ENCODE measurements at places on chromosomes 4 and X. TPM values are rescaled to one million over a fixed set of nuclear protein-coding genes. Genes with fewer than 3 reads are reported as not detected.

REELD1 gene
- polyA plus RNA-seq, result 0.90 TPM

NR3C2 gene
- polyA plus RNA-seq, result 14.0 TPM

H2BW2 gene
- 0.83 TPM for polyA plus RNA-seq

ELK1 gene
- 34.1 TPM for polyA plus RNA-seq

AMER1 gene
- 7.9 TPM for polyA plus RNA-seq

JAKMIP1 gene
- 0.06 TPM for polyA plus RNA-seq

CXCL6 gene
- not detected for polyA plus RNA-seq

SLC49A3 gene
- 7.8 TPM for polyA plus RNA-seq

PLAC1 gene
- 4.6 TPM for polyA plus RNA-seq

BMP15 gene
- not detected for polyA plus RNA-seq

GDI1 gene
- polyA plus RNA-seq, result 127 TPM

FSTL5 gene
- 1.9 TPM for polyA plus RNA-seq

TCP11X2 gene
- 0.97 TPM for polyA plus RNA-seq

GPRASP1 gene
- 11.5 TPM for polyA plus RNA-seq

NSG1 gene
- 4.8 TPM for polyA plus RNA-seq

LIN54 gene
- polyA plus RNA-seq, result 13.2 TPM

RAB39B gene
- polyA plus RNA-seq, result 2.8 TPM

ENPEP gene
- 160 TPM for polyA plus RNA-seq

PPP1R2C gene
- polyA plus RNA-seq, result not detected

CXCL3 gene
- polyA plus RNA-seq, result 0.36 TPM

TCEAL7 gene
- 30.7 TPM for polyA plus RNA-seq

MTNR1A gene
- polyA plus RNA-seq, result 1.5 TPM

SYN1 gene
- 4.4 TPM for polyA plus RNA-seq

GAGE13 gene
- polyA plus RNA-seq, result not detected

PHEX gene
- 0.24 TPM for polyA plus RNA-seq

GCNA gene
- 3.1 TPM for polyA plus RNA-seq

RTL9 gene
- 0.30 TPM for polyA plus RNA-seq

KLHL13 gene
- 72.1 TPM for polyA plus RNA-seq

PPBP gene
- polyA plus RNA-seq, result 19.2 TPM

CLGN gene
- polyA plus RNA-seq, result 4.1 TPM

RPA4 gene
- polyA plus RNA-seq, result not detected

UGT2B7 gene
- 87.8 TPM for polyA plus RNA-seq

CXorf51A gene
- not detected for polyA plus RNA-seq

FGFR3 gene
- polyA plus RNA-seq, result 147 TPM

POF1B gene
- polyA plus RNA-seq, result 0.43 TPM

CFAP299 gene
- polyA plus RNA-seq, result 0.60 TPM

GAB3 gene
- polyA plus RNA-seq, result 2.3 TPM
